Amniotic stem cell (primary cell): ENCODE measurements at places on chromosomes 7 and 10.

DNA sequence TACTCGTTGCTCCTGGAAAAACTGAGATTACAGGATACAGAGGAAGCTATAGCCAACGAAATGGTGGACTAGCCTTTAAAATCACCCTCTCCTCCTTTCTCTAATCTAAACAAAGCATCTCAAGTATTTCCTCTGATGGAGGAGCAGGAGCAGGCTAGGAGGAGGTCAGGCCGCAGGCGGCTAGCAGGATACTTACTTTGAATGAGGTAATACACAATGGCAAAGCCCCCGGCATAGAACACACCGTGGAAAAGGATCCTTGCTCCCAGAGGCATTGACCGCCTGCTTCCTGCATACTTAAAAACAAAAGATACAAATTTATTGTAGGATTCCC lies 64.4 kb downstream of the STK17A start:
- DNase-seq, result no peak

DNA sequence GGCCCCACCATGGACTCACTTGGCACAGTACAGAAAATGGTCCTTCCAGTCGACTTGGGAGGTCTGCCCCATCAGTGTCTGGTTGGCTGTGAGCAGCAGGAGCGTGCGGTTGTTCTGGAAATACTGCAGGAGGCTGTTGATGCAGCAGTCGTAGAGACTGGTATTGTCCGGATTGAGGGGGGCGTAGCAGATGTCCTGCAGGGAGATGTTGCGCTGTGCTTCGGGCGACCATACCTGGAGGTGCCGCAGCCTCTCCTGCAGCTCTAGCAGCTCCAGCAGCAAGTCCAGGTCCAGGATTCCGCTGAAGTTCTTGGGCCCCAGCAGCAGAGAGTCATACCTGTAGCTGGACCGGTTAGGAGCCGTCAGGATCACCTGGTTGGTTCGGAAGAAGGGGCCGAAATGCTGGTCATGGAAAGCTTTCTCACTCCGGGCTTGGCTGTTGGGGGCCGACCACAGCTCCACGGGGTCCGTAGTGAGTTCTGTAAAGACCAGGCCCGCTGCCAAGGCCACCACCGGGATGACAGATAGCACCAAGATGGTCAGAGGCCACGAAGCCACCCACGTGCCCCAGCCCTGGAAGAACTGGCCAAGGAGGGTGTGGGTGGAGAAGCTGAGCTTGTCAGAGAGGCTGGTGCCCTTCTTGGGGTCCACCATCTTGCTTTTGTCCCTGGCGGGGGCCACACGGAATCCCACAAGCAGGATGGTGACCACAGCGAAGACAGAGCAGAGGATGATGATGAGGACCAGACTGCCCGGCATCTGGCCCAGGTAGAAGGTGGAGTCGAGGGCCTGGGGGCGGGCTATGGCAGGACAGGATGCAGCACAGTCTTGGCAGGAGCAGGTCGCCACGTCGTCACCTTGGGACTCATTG lies 2.1 kb downstream of the NPC1L1 start:
- DNase-seq, result no peak

- DNase-seq, result no peak
These were observed 209.6 kb downstream of the EBF3 start for GRCh38 chr10:129754211-129755050.

DNA sequence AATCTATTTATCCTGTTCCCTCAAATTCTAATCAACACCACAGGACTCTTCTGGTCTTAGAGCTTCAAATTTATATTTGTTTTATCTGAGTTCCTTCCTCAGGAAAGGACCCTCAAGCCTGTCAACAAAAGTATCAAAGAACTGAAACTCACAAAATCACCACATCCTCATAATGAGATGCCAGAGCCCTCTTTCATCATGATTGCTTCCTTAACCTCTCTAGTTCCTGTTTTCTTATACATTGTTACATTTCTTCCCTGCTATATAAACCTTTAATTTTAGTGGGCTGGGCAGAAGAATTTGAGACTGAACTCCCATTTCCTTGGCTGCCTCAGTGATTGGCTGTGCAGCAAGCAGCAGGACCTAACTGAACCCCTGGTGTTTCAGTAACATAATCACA lies 189.7 kb downstream of the ZNF248 start:
- DNase-seq, result no peak

DNA sequence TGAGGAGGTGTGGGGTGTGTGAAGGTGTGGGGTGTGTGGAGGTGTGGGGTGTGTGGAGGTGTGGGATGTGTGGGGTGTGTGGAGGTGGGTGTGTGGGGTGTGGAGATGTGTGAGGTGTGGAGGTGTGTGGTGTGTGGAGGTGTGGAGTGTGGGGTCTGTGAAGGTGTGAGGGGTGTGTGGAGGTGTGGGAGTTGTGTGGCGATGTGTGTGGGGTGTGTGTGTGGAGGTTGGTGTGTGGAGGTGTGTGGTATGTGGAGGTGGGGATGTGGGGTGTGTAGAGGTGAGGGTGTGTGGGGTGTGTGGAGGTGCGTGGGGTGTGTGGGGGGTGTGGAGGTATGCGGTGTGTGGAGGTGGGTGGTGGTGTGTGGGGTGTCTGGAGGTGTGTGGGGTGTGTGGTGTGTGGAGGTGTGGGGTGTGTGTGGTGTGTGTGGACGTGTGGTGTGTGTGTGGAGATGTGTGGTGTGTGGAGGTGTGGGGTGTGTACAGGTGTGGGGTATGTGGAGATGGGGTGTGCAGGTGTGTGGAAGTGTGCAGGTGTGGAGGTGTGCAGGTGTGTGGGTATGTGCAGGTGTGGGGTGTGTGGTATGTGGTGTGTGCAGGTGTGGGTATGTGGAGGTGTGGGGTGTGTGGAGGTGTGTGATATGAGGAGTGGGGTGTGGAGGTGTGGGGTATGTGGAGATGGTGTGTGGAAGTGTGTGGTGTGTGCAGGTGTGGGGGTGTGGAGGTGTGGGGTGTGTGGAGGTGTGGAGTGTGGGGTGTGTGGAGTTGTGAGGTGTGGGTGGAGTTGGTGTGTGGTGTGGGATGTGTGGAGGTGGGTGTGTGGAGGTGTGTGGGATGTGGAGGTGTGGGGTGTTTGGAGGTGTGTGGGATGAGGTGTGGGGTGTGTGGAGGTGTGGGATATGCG lies 34.5 kb downstream of the SPDYE17 start:
- no peak for DNase-seq

DNA sequence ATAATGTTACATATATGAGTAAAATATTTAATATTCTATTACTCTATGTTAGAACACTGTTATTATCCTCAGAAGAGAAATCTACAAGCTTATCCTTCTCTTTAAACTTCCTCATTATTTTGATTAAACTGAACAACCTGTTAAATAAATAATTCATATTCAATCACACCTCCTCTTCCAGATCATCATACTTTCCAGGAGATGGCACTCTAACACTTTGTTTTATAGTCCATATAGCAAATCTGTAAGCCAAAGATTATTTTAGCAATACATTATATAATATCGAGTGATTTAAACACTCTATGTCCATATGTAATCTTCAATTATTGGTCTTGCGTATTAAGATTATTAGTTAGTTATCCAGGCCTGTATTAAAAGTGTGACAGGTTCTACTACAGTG lies 694.1 kb downstream of the ANKRD7 start:
- no peak for DNase-seq

DNA sequence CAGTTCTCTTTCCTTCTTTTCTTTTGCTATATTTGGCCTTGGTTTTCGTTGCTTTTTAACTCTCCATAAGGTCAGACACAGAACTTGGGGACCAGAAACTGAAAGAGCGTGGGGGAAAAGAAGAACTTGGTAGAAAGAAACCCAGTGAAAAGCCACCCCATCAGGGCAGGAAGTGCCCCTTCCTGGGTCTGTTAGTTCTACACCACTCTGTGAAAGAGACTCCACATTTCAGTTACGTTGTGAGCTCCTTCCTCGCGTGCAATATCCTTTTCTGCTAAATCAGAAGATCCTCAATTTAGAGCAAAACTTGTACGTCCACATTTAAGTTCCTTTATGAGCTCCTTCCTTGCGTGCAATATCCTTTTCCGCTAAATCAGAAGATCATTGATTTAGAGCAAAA lies 220.6 kb upstream of the FOXK1 start:
- DNase-seq, result no peak

GRCh38 chr10:6700066-6700465 lies 120.0 kb upstream of the PRKCQ start:
- no peak for DNase-seq

DNA sequence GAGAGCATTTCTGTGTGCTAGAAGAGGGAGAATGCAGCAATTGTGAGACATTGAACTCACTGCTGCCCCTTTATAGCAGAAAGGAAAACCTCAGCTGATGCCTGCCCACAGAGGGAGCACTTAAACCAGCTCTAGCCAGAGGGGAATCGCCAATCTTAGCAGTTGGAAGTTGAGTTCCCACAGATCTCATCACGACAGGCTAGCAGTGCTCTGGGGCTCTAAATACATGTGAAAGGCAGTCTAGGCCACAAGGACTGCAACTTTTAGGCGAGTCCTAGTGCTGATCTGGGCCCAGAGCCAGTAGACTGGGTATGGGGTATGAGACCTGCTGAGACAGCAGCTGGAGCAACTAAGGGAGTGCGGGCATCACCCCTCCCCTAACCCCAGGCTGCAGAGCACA lies 25.2 kb upstream of the PRR15 start:
- DNase-seq, result no peak

DNA sequence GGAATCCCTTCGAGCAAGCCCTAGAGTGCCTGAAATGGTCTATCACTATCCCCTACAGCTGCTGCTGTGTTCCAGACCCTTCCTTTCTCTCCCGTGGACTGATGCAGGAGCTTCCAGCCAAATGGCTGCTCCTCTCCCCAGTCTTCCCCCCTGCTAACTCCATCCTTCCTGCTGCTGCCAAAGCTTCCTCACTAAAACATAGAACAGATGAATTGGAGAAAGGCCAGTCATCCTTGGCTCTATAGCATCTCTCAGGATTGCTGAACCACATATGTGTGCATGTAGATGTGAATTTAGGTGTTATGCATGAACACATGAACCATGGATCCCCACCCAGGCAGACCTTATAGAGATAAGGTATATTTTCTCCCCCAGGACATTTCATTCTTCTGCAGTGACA lies 60.7 kb downstream of the GPR26 start:
- no peak for DNase-seq

GRCh38 chr10:1957057-1957456 lies 219.7 kb upstream of the ADARB2 start:
- no peak for DNase-seq

- no peak for DNase-seq
These were observed at the start of gene IRF5 for GRCh38 chr7:128937647-128938543. Gene IRF5, plus strand, starts transcription at chr7:128937927. Its CDS starts 4,155 bp downstream, at chr7:128942082.

- DNase-seq, result no peak
These were observed 81.0 kb downstream of the PPP1R3C start for GRCh38 chr10:91551856-91552255.

DNA sequence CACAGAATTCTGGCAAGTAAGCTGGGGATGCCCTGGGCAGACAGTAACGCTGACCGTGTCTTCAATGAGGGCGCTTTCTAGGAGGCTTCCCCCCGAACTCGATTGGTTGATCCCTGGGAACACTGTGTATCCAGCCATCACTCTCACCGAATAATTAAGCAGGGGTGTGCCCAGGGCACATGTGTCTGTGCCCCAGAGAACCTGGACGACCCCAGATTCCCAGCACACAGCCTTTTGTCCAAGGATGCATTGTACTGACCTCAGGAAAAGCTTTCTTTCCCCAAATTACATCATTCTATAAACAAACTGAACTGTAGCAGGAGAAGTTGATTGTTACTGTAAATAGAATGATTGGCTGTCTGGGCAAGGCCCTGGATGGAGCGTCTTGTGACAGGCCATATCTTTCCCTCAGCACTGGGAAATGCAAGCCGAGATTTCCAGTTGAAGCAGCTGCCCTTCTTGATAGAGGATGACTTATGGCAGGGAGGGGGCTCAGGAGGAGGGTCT lies 6.6 kb upstream of the DEPP1 start:
- no peak for DNase-seq

GRCh38 chr10:93854975-93855374 lies 38.8 kb upstream of the SLC35G1 start:
- no peak for DNase-seq

GRCh38 chr7:134450294-134451000 lies 8.5 kb downstream of the AKR1B1 start:
- no peak for DNase-seq

DNA sequence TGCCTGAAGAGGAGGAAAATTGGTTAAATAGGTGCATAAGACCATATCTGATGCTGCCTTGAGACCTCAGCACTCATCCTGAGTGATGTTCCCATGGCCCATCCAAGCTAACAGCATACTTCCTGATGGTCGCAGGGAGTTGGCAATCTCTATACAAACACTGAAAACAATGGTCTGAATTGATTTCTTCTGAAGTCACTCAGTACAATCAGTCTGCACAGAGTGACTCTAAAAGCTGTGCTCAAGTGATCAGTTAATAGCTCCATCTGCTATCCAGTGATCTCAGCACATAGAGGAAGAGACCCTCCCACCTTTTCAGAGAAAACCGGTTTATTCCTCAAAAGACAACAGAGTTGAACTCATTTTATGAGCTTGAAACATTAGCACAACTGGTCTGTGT lies 3.9 kb downstream of the PPP1R17 start:
- no peak for DNase-seq

- DNase-seq, result no peak
These were observed 379.6 kb downstream of the OTUD1 start for GRCh38 chr10:23818484-23818883.

GRCh38 chr7:82258181-82258580 lies 185.4 kb downstream of the CACNA2D1 start:
- no peak for DNase-seq

GRCh38 chr7:41436139-41436538 lies 266.8 kb downstream of the INHBA start:
- no peak for DNase-seq

DNA sequence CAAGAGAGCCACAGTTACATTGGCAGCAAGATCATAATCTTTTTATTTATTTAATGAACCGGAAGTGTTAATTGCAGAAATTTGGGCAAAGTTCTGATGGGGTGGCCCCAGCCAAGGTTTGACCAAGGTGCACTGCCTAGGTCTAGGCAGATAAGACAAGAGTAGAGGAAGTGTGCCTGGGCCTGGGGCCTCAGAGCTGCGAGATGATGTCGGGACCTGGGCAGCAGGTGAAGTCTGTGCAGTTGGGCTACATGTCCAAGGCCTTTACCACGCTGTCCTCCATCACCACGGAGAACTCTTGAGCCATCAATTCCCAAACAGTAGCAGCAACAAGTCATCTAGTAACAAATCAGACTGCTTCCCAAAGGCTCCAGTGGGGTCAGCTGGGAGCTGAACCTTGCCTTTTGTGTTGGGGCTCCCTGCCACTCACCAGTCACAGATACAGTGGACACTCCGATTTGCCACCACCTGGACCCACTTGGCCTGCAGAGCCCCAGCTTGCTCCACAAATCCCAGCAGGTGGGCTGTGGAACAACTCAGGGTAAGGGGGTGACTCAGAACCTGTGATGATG lies 52.5 kb upstream of the COMTD1 start:
- DNase-seq, result no peak
